AG04449 (cell line): ENCODE measurements at places on chromosomes 16 and 17.

GRCh38 chr16:5722116-5722619, 624.6 kb upstream of the EEF2KMT start:
- no peak for DNase-seq

GRCh38 chr17:40980596-40980995, 3.5 kb downstream of the KRT40 start:
- no peak for DNase-seq

DNA sequence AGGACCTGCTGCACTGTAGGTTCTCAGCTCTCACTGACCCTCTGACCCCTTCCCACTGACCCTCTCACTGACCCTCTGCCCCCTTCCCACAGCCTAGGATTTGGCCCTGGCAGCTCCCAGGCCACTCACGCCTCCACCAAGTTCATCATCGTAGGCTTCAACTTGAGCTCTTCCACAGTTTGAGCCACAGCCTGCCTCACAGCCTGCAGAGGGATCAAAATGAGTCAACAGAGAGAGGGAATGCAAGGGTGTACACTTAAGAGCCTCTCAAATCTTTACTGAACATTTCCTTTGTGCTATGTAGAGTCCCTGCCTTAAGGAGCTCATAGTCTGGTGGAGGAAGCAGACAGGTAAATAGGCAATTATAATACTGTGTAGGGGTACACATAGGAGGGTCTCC, 12.1 kb downstream of the HEATR9 start:
- DNase-seq = no peak

DNA sequence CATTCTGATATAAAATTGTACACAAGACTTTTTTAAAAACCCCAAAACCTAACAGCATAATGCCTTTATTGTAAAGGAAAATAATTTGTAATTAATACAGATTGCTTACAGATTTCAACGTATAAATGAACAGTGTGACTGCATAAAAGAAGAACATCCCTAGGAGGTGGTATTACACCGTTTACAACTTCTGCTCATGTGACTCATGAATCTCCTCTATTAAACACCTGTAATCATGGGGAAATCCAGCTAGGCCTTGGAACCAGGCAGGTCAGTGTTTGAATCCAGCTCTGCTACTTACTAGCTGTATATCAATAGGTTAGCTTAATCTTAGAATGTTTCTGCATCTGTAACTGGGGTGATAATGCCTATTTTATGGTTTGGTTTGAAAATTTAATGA, 15.2 kb downstream of the RABEP1 start:
- no peak for DNase-seq

GRCh38 chr17:73281928-73282327, 20.2 kb upstream of the CPSF4L start:
- no peak for DNase-seq

DNA sequence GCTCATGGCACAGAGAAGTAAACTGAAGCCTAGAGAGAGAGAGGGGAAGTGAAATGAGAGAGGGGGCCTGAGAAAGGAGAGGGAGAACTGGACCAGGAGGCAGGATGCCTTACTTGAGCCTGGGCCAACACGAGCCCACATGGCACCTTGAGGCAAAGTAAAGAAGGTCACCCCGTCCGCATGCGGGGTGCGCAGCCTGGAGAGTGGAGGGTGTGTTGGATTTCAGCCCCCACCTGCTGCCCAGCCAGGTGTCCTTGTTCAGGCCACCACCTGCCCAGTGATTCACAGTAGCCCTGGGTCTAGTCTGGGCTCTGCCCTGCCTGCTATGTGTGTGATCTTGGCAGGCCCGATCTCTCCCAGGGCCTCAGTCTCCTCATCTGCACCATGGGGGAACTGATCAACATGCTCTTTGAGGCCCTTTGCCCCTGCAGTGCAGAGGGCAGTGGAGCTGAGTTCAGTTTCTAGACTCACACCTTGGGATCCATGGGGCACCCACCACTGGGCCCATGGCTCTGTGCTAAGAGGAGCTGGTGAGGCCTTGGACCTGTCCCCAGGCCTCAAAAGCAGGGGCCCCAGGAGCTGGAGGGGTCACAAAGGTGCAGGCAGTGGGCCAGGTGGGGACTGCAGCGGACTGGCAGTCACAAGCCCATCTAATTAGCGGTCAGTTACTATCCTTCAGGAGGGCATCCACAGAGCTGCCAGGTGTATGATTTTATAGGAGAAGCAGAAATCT, 9.8 kb upstream of the DRC7 start:
- DNase-seq = no peak

DNA sequence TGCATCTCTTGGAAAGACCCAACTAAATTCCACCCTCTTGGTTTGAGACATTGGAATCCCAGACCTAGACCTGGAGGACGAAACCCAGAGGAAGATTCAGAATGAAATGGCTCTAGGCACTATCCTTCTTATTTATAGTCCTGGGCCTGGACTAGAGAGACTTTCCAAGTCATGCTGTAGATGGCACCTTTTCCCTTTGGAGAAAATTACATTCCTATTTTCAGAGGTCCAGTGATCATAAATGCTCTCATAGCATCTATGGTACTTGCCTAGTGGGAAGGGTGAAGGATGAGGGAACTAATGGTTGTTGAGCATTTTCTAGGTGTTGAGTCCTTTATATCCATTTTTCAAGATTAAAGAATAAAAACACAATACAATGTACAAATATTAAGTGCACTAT, 37.1 kb downstream of the SPACA3 start:
- no peak for DNase-seq

GRCh38 chr17:39750131-39751015, 12.6 kb downstream of the GRB7 start:
- DNase-seq = no peak

DNA sequence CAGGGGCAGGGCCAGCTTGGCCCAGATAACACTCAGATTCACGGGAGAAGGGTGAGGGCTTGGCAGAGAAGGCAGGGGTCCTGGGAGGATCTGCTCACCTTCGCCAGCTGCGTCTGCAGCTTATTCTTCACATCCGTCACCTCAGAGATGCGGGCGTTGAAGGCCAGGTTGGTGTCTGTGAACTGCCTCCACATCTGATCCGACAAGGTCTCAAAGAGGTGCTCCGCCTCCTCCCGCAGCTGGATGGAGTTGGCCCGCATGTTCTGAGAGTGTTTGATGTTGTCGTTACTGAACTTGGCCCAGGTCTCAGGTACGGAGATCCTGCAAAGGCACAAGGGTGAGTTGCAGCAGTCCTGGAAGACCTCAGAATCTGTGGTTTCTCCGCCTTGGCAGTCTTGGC, 18.9 kb downstream of the TEKT5 start:
- DNase-seq = no peak

DNA sequence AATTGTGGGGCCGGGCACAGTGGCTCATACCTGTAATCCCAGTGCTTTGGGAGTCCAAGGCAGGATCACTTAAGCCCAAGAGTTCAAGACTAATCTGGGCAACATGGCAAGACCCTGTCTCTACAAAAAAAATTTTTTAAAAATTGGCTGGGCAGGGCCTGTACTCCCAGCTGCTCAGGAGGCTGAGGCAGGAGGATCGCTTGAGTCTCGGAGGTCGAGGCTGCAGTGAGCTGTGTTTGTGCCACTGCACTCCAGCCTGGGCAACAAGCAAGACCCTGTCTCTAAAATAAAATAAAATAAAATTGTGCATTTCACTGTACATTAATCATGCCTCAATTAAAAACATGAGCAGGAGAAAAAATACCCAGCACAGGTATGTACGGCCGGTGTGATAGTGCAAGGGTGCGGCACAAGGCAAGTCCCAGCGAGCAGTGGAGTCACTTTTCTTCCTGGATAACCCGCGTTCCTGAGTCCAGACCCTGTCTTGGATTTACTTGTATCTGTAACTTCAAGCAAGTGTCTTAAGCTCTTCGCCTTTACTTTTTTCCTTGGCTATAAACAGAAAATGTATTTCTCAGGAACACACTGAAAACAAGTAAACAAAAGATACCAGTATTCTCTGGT, 11.4 kb downstream of the ZDHHC7 start:
- DNase-seq = no peak

DNA sequence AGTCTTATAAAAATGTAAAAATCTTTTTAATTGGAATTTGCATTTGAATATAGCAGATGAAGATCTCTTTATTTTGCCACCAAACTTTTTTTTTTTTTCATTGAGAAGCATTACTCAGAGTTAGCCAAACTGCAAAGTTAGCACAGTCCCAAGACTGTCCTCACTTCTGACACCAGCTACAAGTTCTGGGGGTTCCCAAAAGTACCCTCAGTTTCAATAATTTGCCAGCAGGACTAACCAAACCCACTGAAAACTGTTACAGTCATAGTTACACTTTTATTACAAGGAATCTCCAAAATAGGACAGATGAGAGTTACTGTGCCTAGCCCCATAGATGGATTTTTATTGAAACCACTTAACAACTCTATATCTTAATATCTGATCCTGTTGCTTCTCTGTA, 144.1 kb downstream of the CHD9 start:
- no peak for DNase-seq

DNA sequence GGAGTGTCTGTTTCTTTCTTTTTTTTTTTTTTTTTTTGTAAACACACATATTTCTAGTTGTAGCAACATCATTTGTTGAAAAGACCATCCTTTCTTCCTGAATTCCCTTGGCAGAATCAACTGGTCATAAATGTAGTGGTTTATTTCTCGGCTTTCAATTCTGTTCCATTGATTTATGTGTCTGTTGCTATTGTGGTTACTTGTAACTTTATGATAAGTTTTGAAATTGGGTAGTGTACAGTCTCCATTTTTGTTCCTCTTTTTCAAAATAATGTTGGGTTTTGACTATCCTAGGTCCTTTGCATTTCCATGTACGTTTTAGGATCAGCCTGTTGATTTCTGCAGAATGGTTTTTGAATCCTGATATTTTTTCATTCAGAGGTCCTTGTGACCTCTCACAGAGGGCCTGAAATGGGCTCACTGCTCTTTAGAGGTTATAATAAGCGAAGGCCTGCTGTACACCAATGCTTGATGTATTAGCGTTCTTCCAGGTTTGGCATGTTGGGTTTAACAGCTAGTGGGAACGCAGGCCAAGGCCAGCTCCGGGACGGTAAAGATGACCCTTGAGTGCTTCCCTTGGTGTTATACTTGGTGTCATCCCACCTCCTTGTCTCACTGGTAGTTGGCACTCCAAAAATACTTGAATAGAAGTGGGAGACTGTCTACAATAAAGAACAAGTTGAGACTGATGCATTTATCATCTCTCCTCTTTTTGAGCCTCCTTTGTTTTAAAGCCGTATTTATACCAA, 43.8 kb downstream of the ZNRF1 start:
- no peak for DNase-seq

DNA sequence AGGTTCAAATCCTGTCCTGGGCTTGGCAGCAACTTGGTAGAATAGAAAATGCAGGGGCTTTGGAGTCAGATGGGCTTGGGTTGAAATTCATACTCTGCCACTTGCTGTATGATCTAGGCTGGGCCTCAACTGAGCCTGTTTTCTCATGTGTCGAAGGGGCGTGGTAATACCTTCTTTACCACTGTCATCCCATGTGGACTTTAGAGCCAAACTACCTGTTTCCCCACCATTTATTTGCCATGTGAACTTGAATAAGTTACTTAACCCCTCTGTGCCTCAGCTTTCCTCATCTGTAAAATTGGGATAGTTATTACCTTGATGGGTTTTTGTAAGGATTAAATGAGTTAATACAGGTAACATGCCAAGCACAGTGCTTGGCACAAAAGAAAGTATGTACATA, 106.0 kb downstream of the COPRS start:
- no peak for DNase-seq

DNA sequence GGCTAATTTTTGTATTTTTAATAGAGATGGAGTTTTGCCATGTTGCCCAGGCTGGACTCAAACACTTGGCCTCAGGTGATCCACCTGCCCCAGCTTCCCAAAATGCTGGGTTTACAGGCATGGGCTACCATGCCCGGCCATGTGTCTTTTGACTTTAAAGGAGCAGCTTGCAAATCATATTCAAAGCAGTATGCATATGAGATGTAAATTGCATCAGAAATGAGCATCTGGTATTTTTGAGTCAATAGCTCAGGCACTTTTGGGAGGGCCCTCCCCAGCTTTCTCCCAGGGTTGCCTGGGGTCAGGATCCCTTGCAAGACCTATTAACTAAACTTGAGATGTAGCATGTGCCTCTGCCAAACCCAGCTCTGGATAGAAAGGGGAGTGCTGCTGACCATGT, 21.5 kb downstream of the EPOP start:
- no peak for DNase-seq

DNA sequence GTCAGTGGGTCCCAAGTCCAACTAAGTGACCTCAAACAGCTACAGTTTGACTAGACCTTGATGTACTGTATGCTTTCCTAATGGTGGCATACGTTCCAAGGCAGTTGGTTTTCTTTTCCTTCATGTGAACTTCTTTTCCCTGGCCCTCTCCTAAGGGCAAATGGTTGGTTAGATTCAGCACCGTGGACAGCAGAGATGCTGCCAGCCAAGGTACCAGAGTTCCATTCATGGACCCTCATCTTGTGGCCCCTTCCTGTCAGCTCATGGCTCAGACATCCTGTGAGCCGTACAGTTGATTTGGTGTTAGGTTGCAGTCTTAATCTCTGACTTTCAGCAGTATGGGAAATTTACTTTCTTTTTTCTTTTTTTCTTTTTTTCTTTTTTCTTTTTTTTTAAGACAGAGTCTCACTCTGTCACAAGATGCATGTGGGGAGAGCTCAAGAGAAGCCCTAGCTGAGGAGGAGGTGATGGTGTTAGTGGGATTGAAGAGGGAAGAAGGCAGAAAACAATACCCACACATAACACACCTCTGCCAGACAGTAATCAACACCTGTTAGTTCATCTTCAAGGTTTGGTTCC, 122.4 kb downstream of the USP31 start:
- DNase-seq = no peak

- no peak for DNase-seq
Observed at GRCh38 chr16:64253525-64253924, 868.3 kb downstream of the CDH11 start.

DNA sequence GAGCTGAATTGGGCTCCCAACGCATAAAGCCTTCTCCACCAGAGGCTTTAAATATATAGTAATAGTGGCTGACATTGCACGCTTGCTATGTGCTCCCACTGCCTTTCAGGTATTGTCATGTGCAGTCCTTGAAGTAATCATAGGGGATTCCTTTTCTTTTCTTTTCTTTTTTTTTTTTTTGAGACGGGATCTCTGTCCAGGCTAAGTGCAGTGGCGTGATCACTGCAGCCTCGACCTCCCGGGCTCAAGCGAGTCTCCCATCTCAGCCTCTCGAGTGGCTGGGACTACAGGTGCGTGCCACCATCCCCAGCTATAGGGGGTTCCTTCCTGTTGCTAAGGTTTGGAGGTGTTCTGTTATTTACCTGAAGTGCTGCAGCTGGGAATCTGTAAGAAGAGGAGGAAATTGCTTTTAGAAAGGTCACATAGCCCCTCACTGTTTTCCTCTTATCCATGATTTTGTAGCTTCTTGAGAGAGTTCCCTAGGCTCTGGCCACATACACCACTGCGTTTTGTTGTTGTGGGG, 845 bp downstream of the RPL27 start:
- DNase-seq = no peak

- no peak for DNase-seq
Observed at GRCh38 chr17:2095536-2095910, 40.6 kb downstream of the HIC1 start.
